ENCODE measurements at places on chromosomes 2 and 18.

DNA sequence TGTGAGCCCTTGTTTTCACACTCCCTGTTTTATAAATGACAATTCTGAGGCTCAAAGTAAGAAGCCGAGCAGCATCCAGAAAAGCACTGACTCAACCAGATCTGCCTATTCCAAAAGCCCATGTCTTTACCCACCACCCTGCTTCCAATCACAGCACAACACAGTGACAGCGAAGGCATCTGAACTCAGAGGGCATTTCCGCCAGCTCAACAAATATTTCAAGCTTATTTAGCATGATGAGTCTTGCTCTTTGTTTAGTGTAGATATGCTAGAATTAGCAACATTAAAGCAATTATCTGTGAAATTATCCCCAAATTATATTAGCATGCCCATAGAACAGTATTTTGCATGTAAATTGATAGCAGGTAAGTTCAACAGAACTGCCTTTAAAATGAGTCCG, 359.1 kb upstream of the RAB6C start:
- DNase-seq = no peak

DNA sequence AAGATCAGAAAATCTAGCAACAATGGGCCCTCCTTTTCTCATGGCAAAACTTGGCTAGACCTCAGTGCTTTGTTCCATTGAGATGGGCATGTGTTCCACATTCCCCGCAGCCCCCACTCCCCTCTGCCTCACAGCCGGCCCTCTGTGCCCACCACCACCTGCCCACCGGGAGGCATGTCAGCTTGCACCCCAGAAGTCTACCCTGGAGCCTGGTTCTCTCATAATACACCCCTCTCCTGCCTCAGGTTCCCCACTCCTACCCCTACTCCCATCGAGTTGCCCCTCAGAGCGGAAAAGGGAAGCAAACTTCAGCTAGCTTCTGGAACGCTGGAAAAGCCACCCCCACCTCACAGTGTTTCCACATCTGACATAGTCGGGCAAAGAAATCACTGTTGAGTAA, 219.0 kb downstream of the ANAPC1 start:
- DNase-seq = no peak

DNA sequence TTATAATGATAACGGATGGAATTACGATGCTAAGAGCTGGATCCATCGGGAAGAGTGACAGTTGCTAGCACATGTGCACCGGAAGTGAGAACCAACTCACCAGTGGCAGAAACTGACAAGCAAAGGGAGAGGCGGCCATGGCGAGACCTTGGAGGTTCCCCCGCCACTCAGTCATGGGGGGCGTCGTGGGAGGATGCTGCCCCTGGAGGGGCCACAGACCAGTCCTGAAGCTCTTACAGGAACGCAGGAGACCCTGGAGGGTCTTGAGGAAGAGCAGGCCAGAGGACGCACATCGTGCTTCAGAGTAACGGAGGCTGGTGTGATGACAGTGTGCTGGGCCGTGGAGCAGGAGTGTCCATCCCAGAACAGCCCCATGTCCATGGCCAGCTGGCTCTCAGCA, 53.1 kb upstream of the KCNG2 start:
- DNase-seq = no peak

DNA sequence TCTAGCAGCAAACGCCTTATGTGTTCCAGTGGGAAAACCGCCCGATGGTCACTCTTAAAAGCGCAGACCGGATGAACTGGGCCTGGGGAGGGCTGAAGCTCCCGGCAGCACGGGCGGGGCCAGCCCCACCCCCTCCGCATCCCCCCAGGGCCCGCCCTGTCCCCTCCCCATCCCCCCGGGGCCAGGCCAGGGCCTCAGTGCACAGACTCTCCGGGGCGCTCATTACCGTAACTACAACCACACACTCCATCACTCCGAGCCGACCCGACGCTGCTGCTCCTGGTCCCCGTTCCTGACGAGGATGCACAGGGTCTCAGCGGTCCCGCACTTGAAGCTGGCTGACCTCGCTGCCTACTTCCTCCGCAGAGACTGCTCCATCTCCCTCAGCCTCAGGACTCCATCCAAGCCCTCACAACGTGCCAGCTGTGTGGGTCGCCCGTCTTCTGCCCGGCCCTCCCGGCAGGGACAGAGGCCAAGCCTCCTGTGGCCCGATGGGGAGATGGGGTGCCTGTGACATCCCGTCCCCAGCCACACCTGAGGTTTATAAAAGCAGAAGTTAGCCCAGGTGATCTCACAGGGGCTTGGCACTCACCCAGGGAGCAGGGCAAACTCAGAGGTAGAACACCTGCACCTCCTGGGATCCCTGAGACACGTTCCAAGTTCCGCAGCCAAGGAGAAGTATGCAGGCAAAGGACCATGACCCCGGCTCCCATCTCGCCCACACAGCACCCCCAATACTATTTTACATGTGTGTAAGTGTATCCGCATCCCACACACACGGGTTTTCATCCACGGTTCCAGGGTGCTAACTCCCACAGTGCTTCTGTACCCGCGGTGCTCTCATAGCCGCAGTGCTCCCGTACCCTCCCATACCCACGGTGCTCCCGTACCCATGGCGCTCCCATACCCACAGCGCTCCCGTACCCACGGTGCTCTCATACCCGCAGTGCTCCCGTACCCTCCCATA, 36.0 kb downstream of the SLC66A2 start:
- DNase-seq = no peak

DNA sequence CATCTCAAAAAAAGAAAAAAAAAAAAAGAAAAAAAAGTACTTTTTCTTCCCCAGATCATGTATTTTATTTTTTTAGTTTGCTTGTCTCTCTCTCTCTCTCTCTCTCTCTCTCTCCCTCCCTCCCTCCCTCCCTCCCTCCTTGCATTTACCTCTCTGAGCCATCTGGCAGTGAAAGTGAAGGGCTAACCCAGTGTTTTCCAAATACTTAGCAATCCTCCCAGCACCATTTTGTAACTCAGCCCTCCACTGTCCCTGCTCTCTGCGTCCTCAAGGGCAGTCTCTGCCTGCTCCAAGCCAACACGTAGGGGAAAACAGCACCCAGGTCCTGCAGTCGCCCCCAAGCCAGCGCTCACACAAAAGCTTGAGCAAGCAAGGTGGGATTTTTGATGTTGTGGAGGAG, 19.6 kb upstream of the TEX44 start:
- no peak for DNase-seq

DNA sequence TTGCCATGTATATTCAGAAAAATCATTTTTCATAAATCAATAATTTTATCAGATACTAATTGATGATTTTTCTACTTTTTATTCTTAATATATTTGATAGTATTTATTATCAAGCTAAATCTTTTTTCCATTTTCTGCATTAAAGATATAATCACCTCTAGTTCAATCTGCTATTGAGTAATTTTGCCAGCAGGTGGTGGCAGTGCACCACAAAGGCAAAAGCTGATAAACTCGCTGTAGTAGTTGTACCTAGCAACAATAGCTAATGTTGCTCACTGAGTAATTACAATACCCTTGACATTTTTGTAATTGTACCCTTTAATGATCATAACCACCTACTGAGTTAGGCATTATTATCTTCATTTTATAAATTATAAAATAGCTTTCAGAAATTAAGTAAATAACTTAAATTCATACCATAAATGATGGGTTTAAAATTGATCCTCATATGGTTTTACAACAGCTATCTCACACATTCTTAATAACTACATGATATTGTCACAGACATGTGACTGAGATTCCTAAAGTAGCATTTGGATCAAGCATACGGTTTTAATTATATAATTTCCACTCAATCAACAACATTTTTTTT, 52.0 kb upstream of the CALCRL start:
- peak; percentile 37 for DNase-seq

DNA sequence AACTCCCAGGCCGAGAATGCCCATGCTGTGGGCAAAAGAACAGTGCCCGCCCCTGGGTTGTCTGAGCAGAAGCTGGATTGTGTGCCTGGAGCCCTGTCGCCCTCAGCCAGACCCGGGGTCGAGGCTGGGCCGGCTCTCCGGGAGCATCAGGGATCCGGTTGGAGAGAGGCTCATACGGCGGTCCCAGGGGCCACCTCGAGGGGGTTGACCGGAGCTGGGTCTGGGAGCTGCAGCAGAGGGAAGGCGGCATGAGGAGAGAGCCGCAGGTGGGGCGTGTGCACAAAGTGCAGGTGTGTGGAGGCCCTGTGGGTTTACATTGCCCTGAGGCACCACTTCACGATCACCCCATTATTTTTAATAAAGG, 39.5 kb downstream of the MBP start:
- no peak for DNase-seq

DNA sequence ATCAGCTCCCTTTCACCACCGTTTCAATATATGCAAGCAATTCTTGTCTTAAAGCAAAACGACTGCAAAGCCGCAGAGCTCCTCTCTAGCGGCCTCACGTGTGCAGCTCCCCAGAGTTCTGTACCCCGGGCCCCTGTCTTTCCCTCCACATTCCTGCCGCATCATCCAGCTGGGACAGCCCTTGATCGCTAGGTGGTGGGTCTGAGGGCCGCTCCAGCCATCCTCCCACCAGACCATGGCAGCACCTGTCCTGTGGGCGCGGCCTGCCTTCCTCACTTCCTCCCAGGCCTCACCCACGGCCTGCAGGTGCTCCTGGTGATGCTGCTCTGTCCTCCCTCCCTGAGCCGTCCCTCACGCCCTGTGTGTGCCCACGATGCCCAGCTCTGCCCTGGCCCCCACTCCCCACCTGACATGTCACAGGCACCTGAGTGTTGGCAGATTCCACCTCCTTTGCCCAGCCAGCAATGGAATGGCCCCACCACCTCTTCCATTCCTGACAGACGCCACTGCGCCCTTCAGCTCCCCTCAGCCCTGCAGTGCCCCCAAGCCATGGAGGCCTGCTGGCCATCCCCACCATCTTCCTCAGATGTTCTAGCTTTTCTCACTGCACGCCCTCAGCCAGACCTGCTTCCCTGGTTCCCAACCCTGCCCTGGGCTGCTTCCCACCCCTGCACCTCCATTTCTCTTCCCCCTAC, 15.3 kb upstream of the ALLC start:
- DNase-seq = no peak

GRCh38 chr2:185857691-185858090, 119.1 kb downstream of the FSIP2 start:
- DNase-seq = no peak

DNA sequence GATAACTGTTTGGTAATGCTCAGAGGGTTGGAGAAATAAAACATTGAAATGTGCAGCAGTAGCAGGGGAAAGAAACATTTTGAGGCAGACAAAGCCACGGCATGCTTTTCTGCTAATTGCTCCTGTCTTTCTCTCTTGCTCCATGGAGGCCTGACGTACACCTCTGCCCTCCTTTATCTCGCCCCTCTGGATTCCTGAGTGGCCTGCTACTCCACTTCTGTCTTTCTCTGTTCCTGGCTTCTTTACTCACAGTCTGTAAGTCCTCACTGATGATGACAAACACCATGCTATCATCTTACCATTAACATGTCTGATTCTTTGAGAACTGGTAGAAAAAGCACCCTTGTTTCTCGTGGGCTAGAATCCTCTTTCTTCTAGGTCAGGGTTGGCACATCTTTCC, 392.9 kb downstream of the MEIS1 start:
- no peak for DNase-seq

- DNase-seq = no peak
Observed at GRCh38 chr2:69955029-69955428, 6.4 kb downstream of the ASPRV1 start.

DNA sequence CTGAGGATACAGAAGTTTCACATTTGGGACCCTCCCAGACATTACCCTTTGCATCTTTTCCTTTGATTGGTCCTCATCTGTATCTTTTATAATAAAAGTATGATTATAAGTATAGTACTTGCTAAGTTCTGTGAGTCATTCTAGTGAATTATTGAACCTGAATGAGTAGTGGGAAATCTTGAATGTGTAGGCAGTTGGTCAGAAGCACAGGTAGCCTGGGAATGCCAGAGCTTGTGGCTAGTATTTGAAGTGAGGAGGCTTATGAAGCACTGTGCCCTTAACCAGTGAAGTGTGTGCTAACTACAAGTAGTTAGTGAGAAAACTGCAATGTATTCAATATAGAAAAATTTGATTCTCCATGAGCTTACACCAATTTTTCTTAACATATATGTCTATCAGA, 257.6 kb downstream of the GRB14 start:
- no peak for DNase-seq

DNA sequence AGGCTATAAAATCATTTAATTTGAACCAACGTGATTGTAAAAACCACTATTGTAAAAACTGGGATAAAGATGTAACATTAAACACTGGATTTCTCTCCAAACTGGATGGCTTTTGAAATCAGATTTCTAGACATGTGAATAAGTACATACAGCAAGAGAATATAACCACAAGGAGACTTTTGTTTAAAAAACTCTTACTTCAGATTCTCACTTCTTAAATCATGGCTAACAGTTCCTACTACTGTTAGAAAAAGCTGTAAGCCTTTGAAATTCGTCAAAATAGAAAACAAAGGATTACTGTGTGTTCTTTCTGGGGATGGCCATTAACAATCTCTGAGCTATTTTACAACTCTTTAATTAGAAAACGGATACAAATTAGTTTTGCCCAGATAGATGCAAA, 39.4 kb upstream of the SH3BP4 start:
- DNase-seq = no peak

DNA sequence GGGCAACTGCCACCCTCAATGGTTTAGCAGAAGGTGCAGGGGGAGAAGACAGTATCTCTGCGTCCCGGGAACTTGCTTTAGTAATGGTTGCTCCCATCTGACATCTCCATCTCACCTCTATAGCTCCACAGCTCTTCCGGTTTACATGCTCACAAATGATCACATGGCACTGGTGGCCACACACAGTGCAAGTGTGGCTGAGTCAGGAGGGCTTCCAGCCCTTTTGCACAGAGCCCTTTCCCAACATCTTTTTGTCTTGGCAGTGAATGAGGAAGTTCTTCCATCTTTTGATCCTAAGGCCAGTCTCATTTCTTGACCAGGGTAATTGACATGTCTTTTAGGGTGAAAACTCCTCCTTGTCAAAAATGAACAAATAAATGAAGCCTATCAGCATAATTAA, 347.7 kb downstream of the LPIN1 start:
- no peak for DNase-seq

DNA sequence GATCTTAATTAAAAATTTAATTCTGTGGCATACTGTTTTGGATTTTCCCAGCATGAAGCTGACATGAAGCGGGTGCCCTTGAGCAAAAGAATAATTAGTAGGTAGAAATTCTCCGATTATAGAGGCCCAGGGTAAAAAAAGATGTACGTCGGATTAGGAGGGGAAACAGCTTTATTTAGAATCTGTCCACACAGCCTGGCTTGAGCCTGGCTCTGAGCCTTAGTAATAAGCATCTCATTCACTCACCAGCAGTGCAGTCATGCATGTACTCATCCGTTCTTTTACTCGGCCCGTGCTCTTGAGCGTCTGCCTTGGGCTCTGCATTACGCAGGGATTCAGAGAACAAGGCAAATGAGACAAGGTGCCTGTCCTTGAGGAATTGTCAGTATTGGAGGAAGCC, 219.3 kb downstream of the AGAP1 start:
- no peak for DNase-seq
